ENCODE measurements at places on chromosomes 4 and X.
A peak's percentile ranks its signal among the peaks of the same experiment; 100 is the strongest.

GRCh38 chrX:150753357-150753756, 60.2 kb downstream of the MTMR1 start:
- no peak for DNase-seq

- DNase-seq, result no peak
Observed at GRCh38 chr4:147057611-147058190, 112.0 kb upstream of the TTC29 start.

DNA sequence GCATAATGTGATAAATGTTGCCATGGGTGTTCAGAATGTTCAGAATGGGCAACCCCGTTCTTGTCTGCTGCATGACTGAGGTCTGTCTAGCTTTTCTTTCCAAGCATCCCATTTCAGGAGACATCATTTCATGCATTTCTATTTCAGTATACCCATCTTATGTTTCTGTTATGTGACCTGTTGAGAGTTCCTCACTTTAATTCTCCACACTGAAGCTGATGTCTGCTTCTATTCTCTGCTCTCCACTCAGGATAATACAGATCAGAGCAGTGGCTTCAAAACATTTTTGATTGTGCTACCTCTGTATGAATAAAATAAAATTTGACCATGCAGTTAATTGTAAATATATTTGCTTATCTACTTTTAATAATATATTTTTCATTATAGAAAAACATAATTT, 398.6 kb downstream of the ARHGAP24 start:
- DNase-seq, result no peak

DNA sequence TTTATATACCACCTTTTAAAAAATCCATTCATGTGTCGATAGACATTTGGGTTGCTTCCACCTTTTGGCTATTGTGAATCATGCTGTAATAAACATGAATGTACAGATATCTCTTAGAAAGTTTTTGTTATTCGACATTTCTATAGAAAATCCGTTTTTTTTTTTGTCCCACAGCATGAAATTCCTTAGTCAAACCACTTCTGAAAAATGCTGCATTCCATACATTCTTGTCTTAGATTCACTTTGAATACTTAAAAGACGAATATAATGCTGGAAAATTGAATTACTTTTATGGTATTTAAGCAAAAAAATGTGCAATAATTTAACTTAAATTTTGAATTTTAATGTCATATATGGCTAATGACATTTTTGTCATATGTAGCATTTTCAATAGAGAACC, 1345.5 kb downstream of the TECRL start:
- no peak for DNase-seq

DNA sequence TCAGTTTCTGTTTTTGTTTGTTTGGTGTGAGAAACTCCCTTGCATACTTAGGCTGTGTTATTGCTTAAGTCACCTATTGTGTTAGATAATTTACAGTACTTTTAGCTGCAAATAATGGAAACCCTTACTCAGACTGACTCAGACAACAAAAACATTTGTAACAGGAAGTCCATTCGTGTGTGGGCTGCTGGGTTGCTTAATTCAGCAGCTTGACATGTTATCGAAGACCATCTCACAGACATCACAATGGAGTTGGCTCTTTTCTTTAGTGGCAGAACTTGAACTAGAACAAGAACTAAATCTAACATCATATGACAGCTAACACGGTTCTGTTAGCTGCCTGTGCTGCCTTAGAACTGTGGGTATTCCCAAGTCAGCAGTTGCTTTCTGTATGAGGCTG, 9.9 kb upstream of the GABRE start:
- DNase-seq, result peak; percentile 71

- peak; percentile 40 for DNase-seq
Observed at GRCh38 chr4:15996773-15997172, 33.8 kb upstream of the FGFBP2 start.

DNA sequence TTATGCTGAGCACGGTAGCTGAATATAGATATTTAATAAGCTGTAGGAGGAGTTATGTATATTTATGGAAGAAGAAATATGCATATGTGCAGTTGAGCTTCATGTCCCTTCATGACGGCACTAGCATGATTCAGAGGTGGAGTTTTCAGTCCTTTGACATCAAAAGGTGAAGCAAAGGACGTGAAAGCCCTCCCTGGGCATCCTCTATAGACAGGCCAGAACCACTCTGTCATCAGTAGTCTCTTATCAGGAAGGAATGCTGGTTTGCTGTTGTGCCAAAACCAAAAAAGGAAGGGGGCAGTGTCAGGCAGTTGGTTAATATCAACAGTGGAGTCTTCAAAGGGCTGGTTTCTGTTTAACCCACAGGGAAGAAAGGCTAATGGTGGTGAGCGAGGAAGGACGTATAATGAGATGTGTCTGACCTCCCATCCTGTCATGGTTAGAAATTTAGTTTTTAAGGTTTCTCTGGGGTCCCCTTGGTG, 23.5 kb upstream of the IL2 start:
- no peak for DNase-seq

- no peak for DNase-seq
Observed at GRCh38 chr4:8368998-8369397, 71.5 kb downstream of the ACOX3 start.

DNA sequence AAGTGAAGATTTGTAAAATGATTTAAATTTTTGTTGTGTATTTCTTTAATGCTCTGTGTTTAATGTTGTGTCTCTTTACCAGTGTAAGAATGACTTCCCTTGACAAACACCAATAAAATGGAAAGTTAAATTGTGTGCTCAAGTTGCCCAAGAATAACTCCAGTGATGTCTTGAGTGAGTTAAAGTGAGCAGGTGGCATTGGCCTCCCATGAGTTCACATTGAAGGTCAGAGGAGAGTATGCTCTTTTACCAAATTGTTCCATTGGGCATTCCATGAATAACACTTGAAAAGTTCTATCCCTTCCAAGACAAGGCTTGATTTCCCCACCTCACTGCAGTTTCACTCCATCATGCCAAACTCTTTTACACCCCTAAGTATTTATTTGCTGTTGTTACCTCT, 4.5 kb downstream of the ANXA5 start:
- DNase-seq, result no peak

- DNase-seq, result no peak
Observed at GRCh38 chr4:153553819-153554170, 87.6 kb downstream of the TMEM131L start.

GRCh38 chr4:19130866-19131265, 1109.3 kb upstream of the LCORL start:
- peak; percentile 86 for DNase-seq

- DNase-seq, result no peak
Observed at GRCh38 chr4:103199009-103199408, 866 bp upstream of the CENPE start.

- DNase-seq, result no peak
Observed at GRCh38 chrX:109719264-109719663, 13.8 kb downstream of the ACSL4 start.

- peak; percentile 16 for DNase-seq
Observed at GRCh38 chrX:80876877-80877276, 67.2 kb upstream of the BRWD3 start.

Data from HFFc6 (cell line).